Uterus (tissue), 4 donors: ENCODE measurements at places on chromosomes 2 and 18. TPM values are rescaled to one million over a fixed set of nuclear protein-coding genes. Genes with fewer than 3 reads are reported as not detected.

The PKP4 gene
- 43.3 TPM for total RNA-seq

The SESTD1 gene
- total RNA-seq, result 41.0 TPM

The CD302 gene
- total RNA-seq, result 32.8 TPM

The GULP1 gene
- total RNA-seq, result 14.3 TPM

The RESP18 gene
- total RNA-seq, result not detected

The ZNF804A gene
- total RNA-seq, result 1.4 TPM

The PDCD1 gene
- total RNA-seq, result not detected

The EMILIN2 gene
- 60.2 TPM for total RNA-seq

The C2orf72 gene
- total RNA-seq, result not detected

The DYSF gene
- total RNA-seq, result 20.7 TPM

The IL36RN gene
- not detected for total RNA-seq

The TXNDC2 gene
- total RNA-seq, result not detected

The CAVIN2 gene
- 114 TPM for total RNA-seq

The SMC6 gene
- 21.0 TPM for total RNA-seq

The LBX2 gene
- total RNA-seq, result not detected

The SLC5A7 gene
- total RNA-seq, result not detected

The PROM2 gene
- 10.6 TPM for total RNA-seq

The REEP1 gene
- 24.5 TPM for total RNA-seq

The IL36G gene
- not detected for total RNA-seq

The MATN3 gene
- total RNA-seq, result 1.2 TPM

The RAD51AP2 gene
- total RNA-seq, result not detected

The CCDC85A gene
- total RNA-seq, result 13.8 TPM
